ENCODE measurements at places on chromosomes 3 and 15.

- DNase-seq: no peak
Observed at GRCh38 chr15:38611228-38611627, 46.6 kb upstream of the RASGRP1 start.

DNA sequence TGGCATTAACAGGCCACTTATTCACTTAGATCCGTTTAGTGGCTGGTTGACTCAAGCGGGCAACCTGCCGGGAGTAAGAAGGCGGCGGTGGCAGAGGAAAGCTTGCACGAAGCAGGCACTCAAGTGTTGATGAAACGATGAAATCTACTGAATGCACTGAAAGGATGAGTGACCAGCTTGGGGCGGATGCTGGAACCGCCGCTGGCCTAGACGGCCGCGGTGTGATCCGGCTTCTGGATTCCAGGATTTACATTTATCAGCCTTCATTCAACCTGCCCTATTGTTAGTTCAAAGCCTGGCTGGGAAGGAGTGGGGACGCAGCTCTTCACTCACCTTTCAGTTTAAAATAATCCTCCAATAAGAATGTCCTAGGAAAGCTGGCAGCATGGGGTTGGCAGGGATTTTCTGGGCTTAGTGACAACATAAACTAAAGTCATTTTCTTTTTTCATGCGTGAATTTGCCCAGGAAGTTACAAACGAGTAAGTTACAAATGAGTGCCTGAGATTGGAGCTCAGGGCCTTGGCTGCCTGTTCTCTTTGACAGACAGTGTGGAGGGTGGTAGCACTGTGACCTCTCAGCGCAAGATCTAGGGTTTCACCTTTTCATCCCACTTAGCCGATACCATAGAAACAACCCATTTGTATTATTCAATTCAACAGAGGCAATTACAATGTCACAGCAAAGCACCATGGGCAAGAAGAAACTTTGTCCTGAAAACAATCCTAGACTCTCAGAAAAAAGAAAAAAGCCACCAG, 1.1 kb upstream of the PLCH1 start:
- DNase-seq: no peak

DNA sequence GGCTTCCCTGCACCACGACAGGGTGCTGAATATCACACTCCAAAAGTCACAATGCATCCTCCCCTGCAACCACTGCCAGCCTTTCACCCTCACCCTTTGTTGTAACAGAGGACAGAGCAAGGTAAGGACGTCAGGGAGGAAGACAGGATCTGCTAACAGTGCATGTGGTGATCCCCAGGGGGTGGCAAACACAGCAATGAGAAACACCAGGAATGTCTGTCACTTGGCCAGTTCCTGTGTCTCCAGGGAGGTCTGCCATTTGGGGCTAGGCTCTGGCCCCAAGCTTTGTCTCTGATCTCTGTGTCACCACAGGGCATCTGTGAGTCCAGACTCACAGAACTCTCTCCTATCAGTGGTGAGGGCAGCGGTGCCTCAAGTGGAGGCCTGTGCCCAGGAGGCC, 54.3 kb upstream of the SLC24A5 start:
- DNase-seq: no peak

DNA sequence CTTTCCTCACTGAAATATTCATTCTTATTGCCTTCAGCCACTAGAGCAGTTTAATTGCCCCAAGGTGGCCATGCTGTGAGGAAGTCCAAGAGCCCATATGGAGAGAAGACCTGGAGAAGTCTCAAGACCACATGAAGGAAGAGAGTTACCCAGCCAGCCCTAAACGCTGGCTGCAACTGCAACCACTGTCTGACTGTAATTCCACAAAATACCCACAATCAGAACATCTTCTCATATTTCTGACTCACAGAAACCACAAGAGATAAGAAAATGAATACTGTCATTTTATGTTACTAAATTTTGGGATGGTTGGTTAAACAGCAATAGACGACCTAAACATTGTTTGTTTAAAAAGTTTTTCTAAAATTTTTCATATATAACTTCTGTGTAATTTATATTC, 14.7 kb upstream of the SST start:
- DNase-seq: no peak

GRCh38 chr3:49616491-49616941, 57.6 kb upstream of the APEH start:
- DNase-seq: no peak

DNA sequence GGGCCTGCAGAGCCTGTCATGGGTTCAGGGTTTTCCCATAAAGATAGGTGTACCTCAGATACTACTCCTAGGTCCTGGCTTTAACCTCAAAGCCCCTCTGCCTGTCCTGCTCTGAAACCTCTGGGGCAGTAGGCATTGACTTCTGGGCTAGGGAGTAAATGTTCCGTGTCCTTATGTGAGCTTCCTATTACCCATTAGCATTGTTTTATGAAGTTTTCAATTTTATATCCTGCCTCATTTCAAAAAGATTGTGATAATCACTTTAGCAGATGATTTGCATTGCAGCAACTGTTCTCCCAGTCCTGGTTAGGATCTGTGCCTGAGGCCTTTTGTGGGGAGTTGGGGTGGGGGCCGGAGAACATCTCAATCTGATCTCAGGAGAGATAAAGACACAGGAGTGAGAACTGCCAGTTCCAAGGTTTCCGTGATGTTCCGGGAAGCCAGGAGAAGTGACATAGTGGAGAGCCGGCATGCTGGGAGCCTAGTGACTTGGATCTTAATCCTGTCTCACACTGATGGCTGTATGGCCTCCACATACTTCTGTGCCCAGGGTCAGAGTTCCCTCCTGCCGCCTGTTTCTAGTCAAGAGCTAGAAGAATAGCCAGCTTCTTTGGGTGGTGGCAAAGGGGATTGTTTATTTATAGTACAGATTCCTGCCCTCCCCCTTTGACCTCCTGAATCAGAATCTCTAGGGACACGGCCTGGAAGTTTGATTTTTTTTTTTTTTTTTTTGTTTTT, 10.6 kb downstream of the TPM1 start:
- no peak for DNase-seq

DNA sequence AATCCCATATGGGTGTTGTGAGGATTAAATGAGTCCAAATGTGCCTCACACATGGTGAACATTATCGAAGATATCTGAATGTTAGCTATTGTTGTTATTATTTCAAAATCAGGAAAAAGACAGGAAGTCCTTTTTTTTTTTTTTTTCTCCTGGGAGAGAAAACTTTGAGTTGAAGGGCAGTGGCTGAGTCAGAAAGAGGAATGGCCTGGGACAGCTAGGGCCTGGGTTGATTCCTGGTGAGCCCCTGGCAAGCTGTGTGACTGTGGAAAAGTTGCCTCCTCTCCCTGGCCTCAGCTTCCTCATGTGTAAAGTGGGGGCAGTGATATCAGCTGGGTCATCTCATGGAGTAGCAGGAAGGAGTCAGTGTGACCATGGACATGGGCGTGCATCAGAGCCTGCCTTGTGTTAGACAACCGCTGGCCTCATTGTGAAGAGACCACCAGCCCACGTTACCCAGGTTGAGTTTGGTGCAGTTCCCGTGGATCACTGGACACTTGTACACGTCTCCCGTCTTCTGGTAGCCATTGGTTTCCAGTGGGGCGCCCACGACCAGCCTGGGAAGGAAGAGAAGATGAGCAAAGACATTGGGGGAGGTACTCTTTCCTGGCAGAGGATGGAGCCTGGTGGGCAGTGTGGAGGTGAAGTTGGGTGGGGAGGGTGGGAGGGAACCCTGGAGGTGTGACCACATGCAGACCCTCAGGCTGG, 63.1 kb downstream of the ITGA11 start:
- DNase-seq: no peak

DNA sequence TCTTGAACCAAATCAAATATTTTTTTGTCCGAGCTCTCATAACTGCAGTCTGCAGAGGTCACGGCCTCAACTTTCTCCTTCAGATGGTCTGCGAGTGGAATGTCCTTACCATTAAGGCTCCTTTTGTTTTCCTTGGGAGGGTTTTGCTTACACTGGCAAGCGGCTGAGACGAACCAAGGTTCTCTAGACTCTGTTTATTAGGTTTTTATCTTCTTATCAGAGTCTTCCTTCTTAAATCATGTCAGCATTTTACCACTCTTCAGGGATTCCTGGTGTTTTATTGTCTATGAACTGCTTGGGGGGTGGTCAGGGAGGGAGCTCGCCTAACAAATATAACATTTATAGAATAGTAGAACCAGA, 773.7 kb upstream of the NR2F2 start:
- no peak for DNase-seq

GRCh38 chr3:72266016-72266370, 481.0 kb upstream of the PROK2 start:
- no peak for DNase-seq

DNA sequence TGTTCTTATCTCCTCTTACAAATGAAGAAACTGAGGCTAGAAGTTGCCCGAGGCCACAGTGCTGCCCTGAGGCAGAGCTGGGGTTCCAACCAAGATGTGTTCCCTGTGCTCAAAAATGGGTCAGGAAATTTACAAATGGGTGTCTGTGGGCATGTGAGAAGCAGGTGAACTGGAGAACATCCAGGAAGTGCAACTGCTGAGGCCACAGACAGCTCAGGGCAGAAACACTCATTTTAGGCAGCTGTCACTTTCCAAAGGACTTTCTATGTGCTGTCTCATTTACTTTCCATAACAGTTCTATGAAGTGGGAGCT, 47.2 kb upstream of the ATP2B2 start:
- DNase-seq: no peak

DNA sequence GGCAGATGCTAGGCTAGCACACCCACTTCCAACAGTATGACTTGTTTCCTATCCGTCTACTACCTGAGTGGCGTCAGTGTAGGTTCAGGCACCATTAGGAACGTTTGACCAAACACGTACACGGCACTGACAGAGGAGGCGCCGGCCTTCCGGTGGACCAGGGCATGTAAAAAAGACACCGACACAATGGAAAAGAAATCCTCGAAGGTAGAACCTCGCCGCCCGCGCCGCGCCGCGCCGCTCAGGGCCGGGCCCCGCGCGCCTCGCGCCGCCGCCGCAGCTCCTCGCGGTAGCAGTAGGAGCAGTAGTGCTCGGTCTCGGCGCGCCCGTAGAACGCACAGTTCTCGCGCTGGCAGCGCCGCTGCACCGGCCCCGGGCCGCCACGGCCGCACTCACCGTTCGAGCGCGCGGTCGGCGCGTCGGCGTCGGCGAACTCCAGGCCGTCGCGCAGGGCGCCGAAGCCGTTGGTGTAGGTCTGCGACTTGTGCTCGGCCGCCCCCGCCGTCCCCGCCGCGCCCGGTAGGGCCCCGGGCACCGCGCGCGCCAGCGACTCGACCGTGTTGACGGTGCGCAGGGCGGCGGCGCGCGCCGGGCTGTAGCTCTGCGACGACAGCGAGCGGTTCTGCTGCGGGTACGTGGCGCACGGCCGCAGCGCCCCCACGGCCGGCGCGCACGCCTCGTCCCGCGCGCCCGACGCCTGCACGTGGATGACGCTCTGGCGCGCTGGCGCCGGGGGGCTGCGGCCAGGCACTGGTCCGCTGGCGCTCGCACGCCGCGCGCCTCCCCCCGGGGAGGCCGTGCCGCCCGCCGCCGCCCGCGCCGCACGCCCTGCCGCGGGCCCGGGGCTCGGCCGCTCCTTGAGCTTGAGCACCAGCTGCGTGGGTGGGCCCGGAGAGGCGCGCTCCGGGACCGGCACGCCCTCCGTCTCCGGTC, 156.7 kb downstream of the KLF13 start:
- DNase-seq: no peak

DNA sequence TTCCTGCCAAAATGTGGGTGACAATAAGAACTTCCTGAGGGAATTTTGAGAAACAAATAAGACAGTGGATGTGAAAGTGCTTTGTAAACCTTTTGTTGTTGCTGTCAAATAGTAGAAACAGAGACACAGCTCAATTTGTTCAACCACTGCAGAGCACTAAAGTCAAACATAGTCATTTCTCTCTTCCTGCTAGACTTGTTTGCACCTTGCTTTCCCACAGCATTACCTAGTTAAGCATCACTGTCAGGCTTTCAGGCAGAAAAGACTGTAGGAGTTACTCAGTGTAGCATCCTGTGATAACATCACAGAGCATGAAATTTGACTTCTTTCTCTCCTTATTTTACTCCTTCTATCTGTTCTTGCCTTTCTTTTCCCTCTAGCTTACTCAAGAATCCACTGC, 27.1 kb downstream of the SLC12A1 start:
- no peak for DNase-seq

DNA sequence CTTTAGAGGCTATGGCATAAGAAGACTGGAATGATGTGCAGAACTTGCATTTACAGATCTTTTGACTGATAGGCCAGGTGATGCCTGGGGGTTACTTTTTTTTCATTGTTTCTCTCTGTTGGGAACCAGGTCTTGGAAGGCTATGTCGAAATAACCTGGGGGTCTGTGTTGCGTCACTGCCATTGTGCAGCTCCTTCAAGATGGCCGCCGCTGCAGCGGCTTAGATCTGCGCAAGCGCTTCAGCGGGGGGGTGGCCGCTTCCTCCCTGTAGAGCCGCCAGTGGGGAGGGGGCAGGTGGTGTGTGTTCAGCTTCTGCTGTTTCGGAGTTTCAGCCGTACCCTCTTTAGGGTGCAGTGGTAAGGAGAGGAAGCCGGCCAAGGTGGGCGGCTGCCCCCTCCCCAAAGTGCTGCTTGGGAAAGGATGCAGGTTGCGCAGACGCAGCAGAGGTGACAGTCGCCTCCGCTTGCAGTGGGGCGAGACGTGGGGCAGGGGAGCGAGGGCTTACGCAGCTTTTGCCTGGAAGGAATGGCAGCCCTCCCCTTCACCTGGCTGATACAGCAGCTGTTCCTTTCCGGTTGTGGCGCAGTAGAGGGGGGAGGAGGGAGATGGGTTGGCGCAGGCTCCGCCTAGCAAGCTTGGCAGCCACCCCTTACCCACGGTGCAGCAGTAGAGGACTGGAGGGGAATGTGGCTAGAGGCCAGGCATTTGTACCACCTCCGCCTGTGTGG, 1.5 kb downstream of the SNRPN start:
- DNase-seq: peak; percentile 53

DNA sequence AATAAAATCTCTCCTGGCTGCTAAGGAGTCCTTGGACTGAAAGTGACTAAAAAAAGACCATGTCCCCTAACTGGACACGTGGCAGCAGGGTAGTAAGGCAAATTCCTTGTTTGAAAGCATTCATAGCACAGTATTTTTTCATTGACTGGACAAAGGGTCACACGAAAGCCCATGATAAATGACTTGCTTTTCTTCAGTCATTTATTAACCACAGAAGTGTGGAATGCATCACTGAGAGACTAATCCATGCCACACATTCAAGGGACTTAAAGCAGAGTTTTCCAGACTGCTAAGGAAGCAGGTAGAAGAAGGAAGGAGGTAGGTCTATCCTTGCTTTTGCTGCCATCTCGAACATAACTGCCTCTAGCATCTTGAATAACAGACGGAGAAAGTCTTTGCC, 31.2 kb downstream of the CASR start:
- no peak for DNase-seq

Data from stimulated activated CD8-positive, alpha-beta memory T cell treated with anti-CD3 and anti-CD28 coated beads, Interleukin-2, amount 100 ng/mL, for 1 hour (primary cell).